ENCODE measurements at places on chromosomes 2 and 18.

DNA sequence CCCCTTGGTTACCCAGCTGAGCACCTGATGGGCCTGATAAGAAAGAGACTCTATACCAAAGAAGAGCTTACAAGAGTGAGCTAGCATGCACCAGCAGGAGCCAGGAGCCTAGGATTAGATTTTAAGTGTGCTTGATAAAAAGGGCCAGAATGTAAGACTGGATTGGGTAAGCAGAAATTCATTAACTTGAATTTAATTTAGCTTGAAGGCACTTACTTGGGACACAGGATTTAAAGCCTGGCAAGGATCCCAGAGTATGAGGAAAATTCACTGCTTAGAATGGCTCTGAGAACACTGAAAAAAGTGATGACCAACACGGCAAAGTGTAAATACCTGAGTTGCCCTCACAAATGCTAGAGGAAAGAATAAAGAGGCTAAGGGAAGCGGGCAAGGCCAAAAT lies 91.3 kb upstream of the RBBP8 start:
- no peak for DNase-seq

DNA sequence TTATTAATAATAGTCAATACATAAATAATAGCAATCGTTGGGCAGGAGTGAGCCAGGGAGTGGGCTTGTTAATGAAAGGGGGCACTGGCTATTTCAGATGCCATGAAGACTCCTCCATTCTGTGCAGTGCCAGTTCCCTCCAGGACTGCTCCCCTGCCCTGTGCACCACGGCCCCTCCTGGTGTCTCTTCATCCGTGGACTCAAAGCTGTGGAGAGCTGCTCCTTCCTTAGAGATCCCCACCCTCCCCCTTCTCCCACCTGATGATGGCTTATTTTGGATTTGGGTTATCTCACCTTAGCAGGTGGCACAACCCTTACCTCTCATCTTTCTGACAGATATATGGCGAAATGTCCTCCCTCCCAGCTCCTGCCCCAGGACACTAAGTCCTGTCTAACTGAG lies 3.1 kb upstream of the CELF4 start:
- DNase-seq: no peak

- DNase-seq: no peak
Measured at GRCh38 chr2:43000242-43001054, 208.1 kb upstream of the HAAO start.

DNA sequence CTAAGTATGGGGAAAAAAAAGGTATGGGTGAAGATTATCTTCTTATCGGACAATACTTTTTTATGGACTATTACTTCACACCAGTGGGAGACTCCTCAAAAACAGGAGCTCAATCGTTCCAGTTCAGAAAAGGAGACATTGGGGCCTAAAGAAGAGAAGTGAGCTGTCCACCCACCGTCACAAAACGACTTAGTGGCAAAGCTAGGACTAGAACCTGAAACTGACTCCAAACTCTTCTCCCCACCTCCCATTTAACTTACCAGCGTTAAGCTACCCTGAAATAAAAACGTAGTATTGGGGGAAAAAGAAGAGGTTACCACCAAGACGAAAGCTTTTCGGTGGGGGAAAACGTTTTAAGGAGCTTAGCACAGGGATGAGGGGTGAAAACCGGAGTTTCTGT lies 503 bp downstream of the GTF3C3 start:
- DNase-seq: peak; percentile 2

- DNase-seq: no peak
Measured at GRCh38 chr2:143175438-143175837, 46.2 kb downstream of the ARHGAP15 start.

DNA sequence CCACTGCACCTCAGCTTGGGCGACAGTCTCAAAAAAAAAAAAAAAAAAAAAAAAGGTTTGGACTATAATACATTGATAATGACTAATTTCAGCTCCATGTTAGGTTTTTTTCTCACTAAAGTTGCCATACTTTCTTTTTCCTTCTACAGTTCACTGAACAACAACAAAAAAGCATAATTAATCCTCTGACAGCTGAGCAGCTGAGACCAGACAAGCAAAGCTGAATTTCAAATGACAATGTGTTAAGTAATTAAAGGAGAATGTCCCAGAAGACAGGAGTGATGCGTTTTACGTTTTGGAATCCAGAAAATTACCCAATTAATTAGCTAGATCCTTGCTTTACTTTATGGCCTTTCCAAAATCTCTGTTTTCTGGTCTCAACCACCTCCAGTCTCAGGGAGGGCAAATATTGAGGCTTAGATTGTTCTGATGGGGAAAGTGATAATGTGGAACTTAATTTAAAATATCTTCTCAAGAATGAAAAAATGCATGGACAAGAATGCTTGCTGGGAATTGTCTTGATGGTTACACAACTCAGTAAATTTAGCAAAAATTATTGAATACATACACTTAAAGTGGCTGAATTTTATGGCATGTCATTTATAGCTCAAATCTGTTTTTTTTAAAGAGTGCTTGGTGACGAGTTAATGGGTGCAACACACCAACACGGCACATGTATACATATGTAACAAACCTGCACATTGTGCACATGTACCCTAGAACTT lies 17.4 kb upstream of the RMDN2 start:
- DNase-seq: no peak

GRCh38 chr18:48898521-48898920 lies 52.2 kb downstream of the SMAD7 start:
- no peak for DNase-seq

DNA sequence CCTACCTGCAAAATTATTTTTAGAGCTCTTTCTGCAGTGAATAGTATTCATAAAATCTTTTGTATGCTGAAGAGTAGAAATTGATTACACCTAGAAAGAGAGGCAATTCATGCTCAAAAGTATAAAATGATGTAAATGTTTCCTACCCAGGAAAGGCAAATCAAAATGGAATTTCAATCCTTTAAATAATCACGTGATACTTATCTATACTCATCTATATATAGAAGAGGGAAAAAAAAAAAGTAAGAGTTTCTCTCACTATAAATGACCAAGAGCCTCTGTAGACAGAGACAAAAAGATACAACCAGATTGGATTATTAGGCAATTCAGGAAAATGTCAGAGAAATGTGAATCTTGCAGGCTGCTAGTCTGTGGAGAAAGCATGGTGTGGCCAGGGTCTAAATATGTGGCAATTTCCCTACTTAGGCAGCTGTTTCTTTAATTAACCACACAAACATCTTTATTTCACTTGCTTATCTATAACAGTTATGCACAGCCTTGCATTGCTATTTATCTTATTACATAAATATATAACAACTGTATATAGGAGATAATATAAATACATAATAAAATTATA lies 39.5 kb downstream of the METTL8 start:
- no peak for DNase-seq

- DNase-seq: no peak
Measured at GRCh38 chr2:136222862-136223261, 104.9 kb upstream of the CXCR4 start.

DNA sequence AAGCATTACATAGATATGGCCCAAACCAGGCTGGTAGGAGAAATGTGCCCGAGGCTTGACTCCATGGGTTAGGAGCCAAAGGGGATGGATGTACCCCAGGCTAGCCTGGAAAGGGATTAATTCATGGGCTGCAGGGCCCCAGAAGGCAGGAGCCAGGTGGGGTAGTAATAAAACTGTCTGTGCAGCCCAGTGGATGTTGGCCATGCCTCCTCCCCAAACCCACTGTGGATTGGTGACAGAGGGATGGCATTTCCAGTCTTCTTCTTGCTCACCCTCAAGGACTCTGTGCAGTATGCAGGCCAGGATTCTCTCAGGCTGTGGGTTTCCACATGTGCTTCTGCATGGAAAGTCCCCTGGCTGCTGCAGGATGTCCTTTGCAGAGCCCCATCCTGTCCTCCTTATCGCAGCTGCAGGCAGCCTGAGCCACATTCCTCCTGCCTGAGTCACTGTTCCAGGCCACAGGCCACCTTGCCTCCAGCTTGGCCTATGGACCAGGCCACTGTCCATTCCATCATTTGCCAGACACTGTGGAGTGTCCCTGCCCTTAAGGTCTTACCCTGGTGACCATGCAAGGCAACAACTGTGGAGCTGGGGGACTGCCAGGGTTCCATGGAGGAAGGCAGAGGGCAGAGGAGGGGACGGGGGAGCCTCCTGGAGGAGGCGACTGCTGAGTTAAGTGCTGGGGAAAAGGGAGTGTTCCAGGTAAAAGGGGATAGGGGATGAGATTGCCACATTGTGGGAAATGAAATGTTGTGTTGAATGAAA lies 38.9 kb downstream of the INO80C start:
- DNase-seq: peak; percentile 83

- DNase-seq: no peak
Measured at GRCh38 chr2:185859506-185859905, 120.9 kb downstream of the FSIP2 start.

DNA sequence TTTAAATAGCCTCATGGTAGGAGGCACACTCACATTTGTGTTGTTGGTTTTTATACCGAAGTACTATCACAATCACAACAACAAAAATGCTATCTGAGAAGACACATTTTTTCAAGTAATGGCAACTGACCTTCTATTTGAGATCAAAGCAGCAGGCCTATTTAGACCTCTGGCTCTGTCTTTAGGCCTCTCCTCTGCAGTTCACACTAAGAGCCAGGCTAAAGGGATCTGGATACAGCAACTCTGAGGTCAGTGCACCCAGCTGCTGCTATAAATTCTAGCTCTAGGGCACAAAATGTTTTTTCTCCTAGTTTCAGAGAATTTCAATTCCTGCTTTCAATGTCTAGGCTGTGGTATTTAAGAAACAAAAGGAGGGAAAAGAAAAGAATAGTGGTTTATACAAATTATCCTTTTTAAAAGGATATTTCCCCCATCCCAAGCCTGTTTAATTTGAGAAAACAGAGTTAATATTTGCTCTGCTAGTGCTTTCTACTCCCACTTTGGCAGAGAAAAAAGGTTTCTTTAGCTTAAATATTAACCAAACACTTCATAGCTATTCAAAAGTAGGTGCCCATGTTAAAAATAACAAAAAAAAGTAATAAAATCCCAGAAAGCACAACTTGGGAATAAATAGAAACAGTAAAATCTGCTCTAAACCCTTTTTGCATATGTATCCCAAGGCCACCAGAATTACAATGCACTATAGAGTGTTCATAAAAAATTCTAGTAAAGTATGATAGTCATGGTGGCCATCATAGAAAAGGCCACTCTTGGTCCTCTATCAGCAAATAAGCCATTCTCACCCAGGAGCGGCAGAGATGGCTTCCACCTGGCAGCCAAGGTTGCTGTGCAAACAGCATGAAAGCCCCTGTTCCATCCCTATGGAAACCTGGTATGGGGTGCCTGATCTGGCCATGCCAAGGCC lies 293.6 kb upstream of the SESTD1 start:
- DNase-seq: no peak

DNA sequence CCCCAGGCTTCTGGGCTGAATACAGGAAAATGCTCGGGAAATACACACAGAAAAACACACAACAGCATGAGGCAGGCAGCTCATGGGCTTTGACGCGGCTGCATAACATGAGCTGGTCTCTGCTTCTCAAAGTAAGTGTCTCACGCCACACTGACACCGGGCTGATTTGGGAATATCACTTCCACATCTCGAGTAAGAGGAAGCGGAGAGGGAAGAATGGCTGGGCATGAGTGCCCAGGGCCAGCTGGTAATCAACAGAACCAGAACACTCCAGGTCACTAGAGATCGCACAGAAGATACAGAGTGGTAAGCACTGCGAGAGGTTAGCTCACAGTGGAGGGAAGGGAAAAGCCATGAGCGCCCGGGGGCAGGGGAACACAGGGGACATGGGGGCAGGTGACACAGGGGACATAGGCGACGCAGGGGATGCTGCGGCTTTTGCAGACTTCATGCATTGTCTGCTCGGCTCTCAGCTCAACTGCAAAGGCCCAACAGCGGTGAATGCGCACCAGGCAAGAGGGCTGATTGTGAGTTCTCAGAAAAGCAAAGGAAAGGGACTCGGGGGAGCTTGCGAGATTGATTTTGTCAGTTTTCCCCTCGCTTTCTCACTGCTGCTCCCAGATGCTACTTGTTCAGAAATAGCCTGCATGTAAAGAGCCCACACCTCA lies 141.4 kb downstream of the MBP start:
- DNase-seq: no peak

DNA sequence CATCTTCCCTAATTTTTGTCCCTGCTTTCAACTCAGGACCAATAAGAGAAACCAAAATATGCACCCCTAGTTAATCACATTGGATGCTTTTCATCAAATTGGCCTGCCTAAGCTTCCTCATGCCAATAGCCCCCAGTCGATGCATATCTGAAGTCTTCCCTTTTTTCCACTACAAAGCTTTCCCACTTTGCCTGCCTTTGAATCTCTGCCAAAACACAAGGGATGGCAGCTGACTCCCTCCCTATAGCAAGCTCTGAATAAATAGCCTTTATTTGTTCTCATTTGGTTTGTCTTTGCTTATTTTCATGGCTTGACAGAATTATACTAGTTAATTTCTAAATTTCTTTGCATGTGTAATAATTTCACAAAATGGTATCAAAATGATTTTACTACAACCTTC lies 621.2 kb downstream of the MBD2 start:
- no peak for DNase-seq

- no peak for DNase-seq
Measured at GRCh38 chr2:232634206-232635150, 1.1 kb downstream of the EFHD1 start.

DNA sequence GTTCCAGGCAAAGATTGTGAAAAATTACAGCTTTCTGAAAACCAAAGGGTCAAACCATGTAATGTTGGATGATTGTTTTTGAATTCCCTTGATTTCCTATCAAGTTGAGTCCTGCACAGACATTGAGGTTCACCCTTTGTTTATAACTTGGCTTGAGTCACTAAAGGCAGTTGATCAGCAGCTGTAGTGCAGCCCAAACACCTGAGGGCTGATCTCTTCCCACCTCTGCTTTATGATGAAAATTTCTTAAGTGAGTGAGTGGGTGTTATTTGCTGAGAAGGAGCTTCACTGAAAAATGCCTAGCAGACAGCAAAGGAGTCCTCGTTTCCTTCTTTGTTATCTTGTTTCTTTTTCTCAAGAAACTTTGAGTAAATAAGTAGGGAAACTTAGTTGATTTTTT lies 31.9 kb upstream of the BMPR2 start:
- DNase-seq: no peak

DNA sequence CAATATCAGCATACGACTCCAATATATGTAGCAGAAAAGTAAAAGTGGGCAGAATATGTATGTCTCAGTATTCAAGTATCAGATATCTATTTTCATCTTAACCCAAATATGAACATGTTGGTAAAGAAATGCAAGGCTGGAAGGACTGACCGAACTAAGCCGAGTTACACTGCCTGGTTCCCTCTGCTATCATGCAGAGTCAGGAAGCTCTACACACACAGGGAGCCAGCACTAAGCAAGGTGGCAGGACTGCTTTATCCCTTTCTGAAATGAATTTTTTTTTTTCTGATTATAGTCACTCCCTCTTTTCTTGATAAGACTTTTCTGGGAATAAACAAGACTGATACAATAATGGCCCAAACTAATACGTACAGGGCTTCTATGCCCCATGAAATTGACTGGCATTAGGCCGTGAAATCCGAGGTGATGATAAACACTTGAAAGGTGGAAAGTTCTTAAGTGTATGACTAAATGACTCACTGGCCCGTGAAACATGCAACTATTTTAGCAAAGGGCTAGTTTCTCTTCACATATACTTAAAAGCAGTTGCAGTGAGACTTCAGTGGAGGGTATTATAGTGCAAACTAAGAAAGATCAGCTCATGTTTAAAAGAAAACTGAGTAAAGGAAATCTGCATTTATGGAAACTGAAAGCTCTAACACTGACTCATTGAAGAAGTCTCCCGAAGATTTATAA lies 14.9 kb downstream of the DPP4 start:
- DNase-seq: no peak

- DNase-seq: no peak
Measured at GRCh38 chr2:149160195-149160594, 121.7 kb downstream of the LYPD6B start.

- DNase-seq: no peak
Measured at GRCh38 chr2:191453761-191454160, 208.6 kb downstream of the MYO1B start.

GRCh38 chr2:167758292-167758691 lies 489.1 kb downstream of the STK39 start:
- DNase-seq: no peak
